ENCODE measurements at places on chromosomes 5 and 9.

GRCh38 chr9:114805670-114806525 is at the start of gene TNFSF15:
Gene TNFSF15 (minus strand): TSS chr9:114806039. CDS start chr9:114806012, 27 bp downstream.
- DNase-seq: no peak

DNA sequence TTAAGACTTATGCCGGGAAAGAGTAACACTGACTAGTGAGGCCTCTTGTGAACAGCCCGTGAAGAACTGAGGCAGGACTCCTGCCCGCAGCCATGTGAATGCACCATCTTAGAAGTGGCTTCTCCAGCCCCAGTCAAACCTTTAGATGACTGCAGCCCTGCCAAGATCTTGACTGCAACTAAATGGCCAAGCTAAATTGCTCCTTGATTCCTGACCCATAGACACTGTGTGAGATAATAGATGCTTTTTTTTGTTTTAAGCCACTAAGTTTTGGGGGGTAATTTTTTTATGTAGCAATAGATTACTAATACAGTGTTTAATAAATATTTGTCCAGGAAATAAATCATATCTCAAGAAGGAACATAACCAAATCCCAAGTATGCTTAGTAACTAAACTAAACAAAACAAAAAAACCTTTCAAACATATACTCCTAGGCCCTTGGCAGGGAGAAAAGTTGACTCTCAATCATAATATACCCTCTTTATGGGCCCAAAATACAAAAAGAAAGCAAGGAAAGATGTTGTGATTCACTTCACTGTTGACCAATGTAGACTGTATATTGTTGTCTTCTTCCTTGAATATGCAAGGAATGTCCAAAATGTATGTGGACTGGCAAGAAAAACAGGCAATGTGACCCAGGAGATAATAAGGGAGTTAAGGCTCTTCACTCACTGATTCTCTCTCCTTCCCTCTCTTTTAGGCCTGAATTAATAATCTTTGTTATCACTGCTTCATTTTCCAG is 79.7 kb upstream of the ZNF366 start:
- DNase-seq: no peak

DNA sequence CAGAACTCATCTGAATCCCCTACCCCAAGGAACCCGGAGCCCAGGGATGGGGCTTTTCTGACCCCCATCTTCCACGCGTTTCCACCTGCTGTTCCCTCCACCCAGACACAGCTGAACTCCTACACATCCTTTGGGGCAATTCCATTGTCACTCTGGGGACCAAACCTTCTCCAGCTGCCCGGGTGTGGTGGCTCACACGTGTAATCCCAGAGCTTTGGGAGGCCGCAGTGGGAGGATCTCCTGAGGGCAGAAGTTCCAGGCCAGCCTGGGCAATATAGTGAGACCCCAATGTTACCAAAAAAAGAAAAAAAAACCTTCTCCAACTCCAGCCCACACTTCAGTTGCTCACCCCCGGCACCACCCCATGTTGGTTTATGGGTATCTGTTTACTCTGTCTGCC is 8.1 kb downstream of the EPB41L4B start:
- DNase-seq: no peak

DNA sequence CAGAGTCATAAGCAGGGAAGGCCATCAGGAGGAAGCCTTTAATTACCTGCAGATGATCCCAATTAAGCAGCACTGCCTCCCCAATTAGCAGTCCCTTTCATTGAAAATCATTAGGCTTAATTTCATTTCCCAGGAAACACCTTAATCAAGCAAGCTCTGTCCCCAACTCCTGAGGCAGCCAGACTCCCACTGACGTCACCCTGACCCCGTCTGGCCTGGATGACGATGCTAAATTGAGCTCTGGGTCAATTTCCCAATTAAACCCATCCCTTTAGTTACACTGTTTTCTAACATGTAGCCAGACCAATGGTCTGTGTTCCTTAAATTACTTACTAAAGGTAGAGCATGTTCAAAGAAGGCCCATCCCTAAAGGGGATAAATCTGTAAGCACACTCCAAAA is 84.0 kb upstream of the SPOCK1 start:
- DNase-seq: no peak

GRCh38 chr9:121860744-121861143 is 209.3 kb downstream of the DAB2IP start:
- DNase-seq: no peak

- DNase-seq: peak; percentile 23
Observed at GRCh38 chr5:6633469-6634245, 417 bp downstream of the SRD5A1 start.

GRCh38 chr5:131375351-131375750 is 111.5 kb downstream of the CDC42SE2 start:
- no peak for DNase-seq

DNA sequence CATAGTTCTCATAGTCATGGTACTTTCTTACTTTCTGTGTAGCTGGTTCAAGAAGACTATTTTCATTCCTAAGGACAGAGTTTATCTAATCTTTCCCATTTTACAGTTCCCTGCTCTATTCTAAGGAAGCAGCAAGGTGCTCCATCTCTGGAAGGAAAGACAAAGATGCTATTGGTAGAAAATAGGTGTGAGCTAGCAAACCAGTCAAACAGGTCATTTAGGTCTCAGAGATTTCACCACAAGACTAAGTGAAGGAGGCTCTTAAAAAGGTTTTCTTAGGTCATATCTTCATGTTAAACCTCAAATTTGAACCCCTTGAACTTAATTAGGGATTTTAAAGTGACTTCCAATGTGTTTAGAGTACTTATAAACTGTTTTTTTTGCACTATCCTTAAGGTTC is 62.6 kb downstream of the ADAMTSL1 start:
- DNase-seq: no peak

DNA sequence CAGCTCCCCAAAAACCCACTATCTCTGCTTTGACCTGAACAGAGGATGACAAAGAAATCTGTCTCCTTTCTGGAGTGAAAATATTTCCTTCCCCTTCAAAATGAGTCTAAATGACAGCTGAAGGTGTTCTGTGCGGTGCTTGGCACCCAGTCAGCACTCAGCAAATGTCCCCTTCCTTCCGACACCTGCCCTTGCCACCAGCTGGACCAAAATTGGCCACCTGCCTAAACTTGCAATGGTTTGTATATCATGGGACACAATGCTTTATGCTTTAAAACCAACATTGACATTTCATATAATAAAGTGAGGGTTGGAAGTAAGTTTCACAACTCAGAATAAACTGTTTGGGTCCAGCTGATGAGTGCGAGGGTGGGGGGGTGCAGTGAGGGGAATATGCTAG is 7.5 kb upstream of the TTC1 start:
- no peak for DNase-seq

DNA sequence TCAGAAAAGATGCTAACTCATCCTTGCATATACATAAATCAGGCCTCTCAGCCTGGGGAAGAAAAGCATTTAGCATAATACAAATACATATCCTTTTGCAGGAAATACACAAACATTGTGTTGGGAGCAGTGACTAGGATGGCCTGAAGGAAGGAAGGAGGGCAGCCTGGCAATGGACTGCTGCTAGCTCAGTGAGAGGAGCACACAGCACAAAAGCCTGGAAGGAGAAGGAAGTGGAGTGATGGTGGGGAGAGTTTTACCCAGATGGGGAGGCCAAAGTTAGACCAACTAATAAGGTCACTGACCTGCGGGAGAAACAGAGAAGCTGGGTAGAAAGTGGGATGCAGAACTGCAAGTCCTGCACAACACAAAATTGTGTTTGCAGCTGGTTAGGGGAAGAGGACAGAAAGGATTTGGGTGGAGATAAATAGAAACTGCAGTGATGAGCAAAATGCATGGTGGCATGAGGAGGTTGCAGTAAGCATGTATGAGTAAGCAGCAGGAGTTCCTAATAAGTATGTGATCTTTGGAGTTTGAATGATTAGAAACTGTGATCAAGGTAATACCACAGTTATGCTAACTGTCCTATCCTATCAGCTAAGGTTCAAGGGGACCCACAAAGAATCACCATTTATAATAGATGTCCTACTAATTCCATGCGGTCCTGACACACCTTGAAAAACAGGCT is 39.5 kb downstream of the SEMA6A start:
- no peak for DNase-seq

DNA sequence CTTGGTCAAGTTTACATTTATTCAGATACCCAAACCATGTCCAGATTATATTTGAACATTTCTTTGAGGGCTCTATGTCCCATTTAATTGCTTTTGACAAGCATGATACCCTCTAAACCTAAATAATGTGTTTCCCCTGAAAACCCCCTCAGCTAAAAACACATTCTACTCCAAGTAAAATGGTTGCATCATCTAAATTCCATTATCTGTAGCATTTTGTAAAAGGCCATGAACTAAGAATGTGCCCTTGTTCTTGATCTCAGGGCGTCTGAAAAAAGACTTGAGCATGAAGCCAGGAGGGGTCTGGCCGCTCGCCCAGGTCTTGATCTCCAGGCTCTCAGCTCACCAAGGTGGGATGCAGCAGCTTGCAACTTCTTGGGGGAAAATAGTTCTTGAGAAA is 53.5 kb upstream of the ERCC6L2 start:
- DNase-seq: no peak

GRCh38 chr5:145218019-145218418 is 617.1 kb downstream of the PRELID2 start:
- DNase-seq: no peak

DNA sequence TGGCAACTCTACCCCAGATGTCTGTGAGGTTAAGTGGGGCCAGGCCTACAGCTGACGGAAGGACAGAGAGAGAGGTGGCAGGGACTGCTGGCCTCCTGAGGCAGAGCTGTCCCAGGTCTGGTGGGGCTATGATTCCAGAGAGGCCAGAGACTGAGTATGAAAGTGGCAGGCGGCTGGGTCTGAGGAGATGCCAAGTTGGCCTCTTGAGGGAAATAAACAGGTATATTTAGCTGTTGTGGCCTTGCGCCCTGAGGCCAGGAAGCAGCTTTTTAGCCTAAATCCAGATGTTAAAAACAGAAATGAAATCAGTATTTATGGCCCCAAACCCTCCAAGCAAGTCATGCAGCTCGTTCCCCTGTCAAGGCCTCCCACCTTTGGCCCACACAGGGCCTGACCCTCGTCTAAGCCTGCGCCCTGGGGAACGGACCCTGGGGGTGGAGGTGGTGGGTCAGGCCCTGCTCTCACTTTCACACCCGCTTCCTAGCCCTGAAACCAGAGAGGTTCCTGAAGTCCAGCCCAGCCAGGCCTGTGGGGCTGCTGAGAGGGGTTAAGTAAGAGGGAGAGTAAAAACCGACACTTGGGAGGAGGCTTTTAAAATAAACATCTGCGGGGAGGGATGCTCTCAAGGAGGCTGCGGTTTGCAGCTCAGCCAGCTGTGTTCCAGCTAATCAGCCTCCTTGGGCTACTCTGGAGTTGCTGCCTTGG is 18.7 kb downstream of the PCDHGC5 start:
- DNase-seq: no peak

DNA sequence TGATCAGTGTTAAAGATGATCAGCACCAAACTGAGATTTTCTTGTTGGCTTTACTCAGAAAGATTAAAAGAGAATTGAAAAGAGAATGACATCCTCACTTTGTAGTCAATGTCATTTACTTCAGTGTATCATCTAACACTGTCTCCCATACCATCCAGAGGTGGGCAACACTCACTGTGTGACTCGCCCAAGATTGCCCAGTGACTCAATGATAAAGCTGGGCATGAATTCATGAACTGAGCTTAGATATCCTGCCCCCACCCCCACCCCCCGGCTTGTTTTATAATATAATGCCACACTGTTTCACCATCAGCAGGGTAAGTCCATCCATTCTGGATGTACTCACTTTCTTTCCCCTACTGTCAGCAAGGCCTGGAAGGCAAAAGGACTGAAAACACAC is 242.2 kb downstream of the FAM114A2 start:
- DNase-seq: no peak
